Fibroblast of skin of right biceps (primary cell): ENCODE measurements at places on chromosomes 16 and 17.
A peak's percentile ranks its signal among the peaks of the same experiment; 100 is the strongest.

DNA sequence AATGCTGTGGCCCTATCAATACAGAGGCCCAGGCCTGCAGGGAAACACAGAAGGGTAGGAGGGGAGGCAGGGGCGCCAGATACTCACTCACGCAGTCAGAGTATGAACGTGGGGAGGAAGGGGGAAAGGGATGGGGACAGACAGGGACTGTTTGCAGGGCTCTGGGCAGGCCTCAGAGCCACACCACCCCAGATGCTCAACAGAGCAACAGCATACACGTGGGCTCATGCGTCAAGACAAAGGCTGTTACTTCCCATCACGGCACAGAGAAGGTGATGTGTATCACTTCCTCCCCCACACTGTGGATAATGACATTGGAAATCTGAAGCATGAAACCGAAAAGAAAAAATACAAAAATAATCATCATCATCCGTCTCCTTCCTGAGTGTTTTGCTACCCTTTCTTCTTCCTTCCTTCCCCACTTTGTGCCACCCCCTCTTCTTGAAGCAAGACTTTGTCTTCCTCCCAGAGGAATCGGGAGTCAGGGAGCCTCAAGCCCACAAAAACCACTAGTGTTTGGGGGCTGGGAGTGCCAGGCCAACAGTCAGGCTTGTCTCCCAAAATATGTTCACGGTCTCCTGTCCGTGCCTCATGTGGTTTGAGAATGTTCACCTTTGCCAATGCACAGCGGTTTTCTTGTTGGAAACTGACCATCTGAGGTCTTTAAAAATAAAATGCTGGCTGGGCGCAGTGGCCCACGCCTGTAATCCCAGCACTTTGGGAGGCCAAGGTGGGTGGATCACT is 20.1 kb downstream of the SLC39A11 start:
- no peak for DNase-seq

GRCh38 chr16:53898993-53899392 is 195.0 kb downstream of the FTO start:
- no peak for DNase-seq

DNA sequence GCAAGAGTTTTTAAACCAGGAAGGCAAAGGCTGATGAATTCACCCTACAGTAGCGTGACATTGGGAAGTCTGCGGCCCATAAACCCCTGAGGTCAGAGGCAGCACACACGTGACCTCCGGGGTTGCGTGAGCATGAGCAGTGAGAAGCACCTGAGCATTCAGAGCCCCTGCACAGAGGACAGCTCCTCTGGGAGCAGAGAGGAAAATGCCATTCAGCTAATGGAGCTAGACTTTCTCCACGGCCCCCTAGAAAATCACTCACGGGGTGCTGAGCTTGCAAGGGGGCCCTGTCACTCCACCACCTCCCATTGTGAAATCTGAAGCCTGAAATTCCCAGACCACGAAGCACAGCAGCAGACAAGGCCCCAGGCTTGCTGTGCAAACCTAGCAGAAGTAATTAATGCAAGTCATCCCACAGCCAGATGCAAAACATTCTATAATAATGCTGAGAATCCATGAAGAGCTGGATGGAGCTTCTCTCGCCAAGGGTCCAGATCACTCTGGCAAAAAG is 114.9 kb upstream of the RCVRN start:
- DNase-seq = peak; percentile 38

DNA sequence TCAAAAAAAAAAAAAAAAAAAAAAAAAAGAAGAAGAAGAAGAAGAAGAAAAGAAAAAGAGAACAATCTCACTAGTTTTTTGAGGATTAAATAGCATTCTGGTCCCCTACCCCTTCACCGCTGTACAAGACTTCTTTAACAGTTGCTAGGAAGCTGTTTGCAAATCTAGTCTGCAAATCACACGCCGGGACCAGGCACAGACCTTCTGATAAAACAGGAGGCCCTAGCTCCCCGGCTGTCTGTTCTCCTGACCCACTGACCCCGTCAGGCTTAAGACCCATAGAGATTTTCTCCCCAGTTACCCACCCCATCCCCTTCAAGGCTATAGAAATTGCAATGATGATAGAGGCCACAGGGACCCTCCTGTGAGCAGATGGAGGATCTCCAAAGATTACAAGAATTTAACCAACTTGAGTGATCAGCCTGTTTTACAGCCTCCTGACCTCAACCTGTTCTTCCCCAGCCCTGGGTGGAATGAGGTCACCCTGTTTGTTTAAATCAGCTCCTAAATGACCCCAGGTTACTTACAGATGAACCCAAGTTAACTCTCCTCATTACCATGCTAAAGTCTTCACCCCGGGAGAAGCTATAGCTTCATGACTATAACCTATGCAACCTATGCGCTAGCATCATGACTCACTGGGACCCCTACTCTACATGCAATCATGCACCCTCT is 11.8 kb upstream of the SULT1A1 start:
- no peak for DNase-seq

- peak; percentile 56 for DNase-seq
These were observed 27.3 kb downstream of the SLFN11 start for GRCh38 chr17:35345926-35346771.

DNA sequence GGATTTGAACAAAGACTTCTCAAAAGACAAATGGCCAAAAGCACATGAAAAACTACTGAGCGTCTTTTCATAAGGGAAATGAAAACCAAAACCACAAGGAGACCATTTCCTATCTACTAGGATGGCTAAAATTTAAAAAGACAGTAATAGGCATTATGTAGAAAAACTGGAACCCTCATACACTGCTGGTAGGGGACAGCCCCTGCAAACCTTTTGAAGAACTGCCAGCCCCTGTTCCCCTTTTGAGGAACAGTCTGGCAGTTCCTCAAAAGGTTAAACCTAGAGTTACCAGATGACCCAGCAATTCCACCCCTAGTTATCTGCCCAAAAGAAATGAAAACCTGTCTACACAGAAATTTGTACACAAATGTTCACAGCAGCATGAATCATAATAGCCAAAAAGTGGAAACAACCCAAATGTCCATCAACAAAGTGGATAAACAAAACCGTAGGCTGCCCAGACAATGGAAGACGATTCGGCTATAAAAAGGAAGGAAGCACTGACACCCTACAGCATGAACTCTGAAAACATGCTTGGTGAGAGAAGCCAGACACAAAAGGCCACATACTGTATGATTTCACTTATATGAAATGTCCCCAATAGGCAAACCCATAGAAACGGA is 22.9 kb downstream of the CDIP1 start:
- DNase-seq = no peak

DNA sequence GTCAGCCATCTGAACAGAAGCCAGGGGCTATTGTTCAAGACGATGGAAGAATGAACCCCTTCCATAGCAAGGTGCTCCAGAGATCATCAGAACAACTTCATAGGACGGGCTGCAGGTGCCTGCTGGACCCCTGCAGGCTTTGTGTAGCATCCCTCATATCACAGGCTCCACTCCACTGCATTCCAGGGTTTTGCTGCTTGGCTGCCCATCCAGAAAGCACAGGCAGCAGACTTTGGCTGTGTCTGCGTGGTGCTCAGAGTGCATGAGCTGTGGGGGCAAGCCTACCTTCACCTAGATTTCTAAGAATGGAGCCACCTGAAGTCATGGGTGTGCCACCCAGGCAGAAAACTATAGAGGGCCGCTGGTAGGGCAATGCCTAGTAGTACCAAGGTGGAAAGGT is 93.9 kb upstream of the NLRP1 start:
- DNase-seq = no peak

GRCh38 chr17:34300652-34301370 is 15.3 kb downstream of the CCL11 start:
- peak; percentile 86 for DNase-seq

DNA sequence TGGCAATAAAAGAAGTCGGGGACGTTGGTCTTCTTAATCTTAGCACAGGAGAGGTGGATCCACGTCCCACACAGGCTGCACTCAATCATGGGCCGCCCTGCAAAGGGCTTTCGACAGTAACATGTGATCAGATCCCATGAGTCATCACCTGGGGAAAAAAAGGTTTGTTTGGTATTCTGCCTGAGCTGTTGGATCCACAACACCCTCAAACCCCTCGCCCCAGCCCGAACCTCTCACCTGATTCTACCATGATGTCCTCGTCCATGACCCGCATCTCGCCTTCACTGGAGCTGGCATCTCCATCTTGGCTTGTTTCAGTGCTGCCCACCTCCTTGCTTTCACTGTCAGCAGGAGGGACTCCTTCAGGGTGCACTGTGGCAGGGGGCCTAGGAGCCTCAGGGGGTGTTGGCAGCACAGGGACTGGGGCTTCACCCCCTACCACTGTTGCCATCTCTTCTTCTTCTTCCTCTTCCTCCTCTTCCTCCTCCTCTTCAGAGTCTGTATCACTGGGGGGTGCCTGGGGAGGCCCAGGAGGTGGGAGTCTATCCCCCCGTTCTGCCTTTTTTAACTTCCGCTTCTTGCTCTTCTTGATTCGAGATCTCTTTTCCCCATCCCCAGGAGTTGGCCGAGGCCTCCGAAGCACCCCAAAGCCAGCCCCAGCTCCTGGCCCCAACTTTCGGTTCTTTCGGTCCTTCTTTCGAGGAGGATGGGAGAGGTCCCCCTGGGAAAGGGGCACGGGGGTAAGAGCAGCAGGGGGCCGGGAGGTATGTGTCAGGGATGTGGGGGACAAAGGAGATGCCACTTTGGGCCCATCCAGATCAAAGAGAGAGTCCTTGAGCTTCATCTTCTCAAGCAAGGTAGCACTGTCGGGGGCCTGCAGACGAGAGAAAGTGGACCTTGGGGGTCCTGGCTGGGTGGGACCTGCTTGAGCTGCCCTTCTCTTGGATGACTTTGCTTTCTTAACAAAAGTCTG is 1.7 kb upstream of the DVL2 start:
- peak; percentile 28 for DNase-seq

DNA sequence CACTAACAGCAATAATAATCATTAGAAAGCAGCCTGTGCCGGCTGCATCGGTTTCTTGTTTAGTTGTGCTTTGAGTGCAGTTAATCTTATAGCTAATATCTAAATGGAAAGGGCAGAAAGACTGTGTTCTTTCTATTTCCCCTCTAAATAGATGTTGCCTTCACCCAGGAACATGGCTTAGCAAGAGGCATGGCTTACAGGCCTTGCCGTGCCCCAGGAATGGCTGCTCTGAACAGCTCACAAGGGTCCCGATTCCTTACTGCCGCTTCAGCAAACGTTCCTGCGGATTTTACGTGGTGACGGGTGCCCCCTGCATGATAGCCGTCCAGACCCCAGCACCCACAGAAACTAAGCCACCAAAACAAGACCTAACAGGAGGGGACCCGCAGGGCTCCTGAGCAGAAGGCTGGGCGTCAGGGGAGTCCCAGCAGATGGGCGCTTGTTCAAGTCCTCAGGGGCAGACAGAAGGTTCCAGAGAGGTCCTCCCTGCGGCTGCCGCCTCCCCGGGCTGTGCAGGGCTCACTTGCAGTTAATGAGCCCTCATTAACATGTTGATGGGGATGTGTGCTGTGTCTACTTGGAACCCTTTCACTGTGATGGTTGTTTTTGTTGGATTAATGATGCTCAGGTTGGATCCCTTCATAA is 52.5 kb upstream of the ENPP7 start:
- no peak for DNase-seq

GRCh38 chr17:40474419-40475002 is 26.9 kb downstream of the TNS4 start:
- DNase-seq = no peak

GRCh38 chr17:35809855-35810461 is 674 bp downstream of the TAF15 start:
- no peak for DNase-seq

DNA sequence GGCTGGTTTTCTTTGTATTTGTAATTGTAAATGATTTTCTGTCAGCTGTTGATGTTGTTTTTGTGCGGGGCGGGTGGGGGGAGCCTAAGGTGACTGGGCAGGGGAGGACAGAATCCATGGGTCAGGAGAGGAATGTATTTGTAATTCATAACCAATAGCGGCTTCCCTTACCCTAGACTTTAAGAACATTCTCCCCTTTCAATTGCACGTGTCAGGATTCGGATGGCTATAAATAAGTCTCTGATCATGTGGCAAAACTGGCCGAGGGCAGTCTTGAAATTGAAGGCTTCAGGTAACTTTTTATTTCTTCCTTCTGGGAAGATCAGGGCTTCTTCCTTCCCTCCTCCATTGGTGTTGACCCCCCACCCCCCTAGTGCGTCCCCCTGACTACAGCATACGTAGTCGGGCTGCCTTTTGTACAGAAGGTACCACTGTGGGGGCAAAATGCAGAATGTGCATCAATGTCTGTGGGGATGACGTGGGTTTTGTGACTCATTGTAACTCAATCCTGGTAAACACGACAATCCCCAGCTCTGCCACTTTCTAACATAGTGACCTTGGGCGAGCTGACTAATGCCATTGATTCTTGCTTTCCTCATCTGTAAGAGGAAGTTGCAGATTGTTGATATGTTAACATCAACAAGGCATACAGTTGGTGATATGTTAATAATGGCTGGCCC is 16.2 kb downstream of the MARCHF10 start:
- peak; percentile 96 for DNase-seq

DNA sequence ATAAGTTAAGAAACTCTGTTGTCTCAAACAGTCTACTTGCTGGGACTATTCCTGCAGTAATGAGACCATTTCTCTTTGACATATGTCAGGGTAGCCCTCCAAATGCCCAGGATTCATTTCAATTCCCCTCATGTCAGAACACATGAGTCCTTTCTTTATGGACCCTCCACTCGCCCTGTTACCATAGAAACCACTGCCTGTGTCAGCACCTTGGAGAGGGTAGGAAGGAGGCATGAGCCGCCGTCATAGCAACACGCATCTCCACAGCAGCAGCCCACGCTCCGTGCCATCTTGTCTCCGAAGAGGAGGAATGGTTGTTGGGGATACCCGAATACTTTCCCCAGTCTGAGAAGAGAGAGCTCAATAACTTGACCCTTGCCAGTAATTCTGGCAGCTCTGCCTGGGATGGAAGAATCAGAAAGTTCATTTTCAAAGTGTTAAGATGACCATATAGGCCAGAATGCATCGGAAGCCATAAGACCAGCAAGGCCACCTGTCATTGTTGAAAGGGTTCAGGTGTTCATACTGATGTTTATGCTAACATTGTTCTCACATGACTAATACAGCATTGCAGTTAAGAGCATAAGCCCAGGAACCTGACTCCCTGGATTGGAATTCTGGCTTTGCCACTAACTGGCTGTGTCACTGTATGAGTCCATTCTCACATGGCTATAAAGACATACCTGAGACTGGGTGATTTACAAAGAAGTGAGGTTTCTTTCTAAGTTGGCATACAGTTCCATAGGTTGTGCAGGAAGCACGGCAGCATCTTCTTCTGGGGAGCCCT is 141.3 kb downstream of the ABCC12 start:
- peak; percentile 8 for DNase-seq

DNA sequence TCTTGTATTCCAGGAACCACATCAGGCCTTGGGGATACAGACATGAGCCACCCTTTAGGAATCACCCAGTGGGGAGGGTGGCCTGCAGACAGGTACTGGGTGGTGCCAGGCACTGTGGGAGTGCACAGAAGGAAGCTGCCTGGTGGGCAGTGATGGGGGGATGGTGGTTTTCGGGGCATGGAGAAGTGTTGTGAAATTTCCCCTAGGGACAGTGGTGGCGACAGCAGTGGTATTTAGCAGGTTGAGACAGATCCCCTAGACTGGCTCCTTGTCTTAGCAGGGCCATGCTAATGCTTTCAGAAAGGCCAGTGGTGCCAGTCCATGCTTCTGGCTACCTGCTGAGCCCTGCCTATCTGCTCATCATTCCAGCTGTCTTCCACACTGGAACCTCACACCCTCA is 129.6 kb downstream of the SPACA3 start:
- no peak for DNase-seq

- DNase-seq = no peak
These were observed 7.6 kb downstream of the CD300LD start for GRCh38 chr17:74584292-74585060.
